NCI-H2081 (cell line): ENCODE measurements at places on chromosomes 4 and X.

DNA sequence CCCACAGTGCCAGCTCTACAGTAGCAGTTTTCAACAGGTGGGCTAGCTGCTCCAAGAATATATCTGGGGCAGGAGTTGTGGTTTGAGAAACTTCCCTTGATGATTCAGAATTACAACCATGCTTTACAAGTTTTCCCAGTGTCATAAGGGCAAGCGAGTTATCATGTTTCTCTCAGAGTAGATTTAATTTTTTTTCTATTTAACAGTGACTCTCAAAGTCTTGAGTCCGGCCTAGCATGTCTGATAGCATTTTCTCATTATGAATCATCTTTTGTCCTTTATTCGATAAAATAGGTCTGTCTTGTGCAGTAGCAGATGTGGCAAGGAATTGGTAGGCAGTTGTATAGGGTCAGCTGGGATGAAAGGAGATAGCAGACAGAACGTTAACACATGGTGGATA lies 62.2 kb upstream of the SPANXD start:
- DNase-seq = no peak

DNA sequence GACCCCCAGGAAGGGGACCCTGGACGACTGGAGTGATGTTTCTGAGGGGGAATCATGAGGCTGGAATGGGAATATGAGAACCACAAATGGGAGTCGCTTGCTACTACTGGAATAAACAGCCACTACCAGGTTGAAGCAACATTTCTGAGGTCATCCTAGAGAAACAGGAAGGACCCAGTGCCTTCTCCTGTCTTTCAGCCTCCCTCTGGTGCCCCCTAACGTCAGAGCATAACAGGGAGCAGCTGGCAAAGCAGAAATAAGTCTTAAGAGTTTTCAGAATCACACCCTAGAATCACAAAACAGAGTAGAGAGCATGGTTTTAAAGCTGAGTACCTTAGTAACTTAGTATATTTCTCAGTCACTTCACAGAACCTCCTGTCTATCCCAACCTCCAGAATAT lies 347.8 kb upstream of the PITX2 start:
- peak; percentile 28 for DNase-seq

GRCh38 chr4:77148078-77148477 lies 8.9 kb upstream of the CCNG2 start:
- DNase-seq = no peak

DNA sequence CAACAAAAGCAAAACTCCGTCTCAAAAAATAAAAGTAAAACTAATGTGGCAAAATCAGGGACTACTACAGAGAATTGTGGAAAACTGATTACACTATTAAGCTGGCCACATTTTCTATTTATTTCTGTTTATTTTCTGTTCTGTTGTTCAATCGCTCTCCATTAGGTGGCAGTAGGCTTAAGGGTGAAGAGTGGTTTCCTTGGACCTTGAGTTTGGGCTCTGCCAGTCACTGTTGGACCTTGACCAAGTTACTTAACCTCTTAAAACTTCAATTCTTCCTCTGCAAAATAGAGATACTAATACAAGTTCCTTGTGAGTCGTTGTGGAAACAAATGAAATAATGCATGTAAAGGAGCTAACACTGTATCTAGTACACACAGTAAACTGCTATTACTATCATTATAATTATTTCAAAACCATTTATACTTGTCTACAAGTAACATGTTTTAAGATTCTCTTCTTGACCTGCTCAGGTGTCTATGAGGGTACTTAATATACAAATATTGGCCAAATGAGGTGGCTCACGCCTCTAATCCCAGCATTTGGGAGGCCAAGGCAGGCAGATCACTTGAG lies 15.2 kb downstream of the HSD17B11 start:
- no peak for DNase-seq

GRCh38 chrX:31606771-31607170 lies 534.9 kb upstream of the FTHL17 start:
- no peak for DNase-seq

GRCh38 chr4:149709640-149710039 lies 106.0 kb downstream of the IQCM start:
- no peak for DNase-seq

GRCh38 chr4:786861-787300 lies 39.0 kb downstream of the CPLX1 start:
- no peak for DNase-seq

GRCh38 chr4:114040319-114041116 lies 61.1 kb upstream of the ARSJ start:
- no peak for DNase-seq

DNA sequence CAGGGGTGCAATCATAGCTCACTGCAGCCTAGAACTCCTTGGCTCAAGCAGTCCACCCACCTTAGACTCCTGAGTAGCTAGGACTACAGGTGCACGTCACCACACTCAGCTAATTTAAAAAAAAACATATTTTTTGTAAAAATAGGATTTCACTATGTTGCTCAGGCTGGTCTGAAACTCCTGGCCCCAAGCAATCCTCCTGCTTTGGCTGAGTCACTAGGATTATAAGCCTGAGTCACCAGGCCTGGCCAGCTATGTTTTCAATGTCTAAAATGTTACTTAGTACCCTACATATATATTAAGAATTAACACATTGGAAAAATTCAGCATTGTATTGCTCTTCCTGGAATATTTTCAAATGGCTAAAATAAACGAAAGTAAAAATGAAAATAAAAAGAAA lies 37.5 kb downstream of the PNPLA4 start:
- DNase-seq = no peak

DNA sequence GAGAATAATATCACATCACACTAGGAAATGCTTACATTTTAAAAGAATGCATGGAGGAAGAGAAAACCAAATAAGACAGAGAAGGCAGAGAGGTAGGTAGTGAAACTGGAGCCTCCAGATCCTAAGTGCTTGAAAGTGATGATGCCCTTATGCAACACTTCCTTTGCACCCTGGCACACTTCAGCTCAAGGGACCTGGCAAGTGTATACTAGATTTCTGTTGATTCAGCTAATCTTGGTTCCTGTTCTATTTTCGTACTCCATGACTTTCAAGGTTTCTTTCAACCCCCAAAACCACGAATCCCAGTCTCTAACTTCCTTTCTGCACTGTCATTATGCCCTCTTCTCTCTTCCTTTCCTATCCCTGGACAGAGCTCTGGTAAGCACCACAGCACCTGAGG lies 36.9 kb upstream of the SH3KBP1 start:
- DNase-seq = no peak

DNA sequence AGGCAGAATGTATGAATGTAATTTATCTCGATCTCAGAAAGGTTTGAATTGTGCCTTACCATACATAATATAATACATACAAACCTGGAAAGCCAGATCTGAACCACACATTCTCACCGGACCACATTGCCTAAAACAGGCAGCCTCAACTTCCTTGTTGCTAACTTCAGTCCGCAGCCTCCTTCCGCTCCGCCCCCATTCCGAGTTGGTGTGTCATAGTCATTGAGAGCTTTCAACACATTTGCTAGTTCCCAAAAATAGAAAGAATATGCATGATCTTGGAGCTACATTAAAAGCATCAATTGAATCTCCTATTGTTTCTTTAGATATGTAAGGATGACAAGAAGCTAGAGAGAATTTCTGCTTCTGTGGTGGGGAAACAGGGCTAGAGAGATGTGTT lies 127.2 kb downstream of the ARHGEF9 start:
- no peak for DNase-seq

DNA sequence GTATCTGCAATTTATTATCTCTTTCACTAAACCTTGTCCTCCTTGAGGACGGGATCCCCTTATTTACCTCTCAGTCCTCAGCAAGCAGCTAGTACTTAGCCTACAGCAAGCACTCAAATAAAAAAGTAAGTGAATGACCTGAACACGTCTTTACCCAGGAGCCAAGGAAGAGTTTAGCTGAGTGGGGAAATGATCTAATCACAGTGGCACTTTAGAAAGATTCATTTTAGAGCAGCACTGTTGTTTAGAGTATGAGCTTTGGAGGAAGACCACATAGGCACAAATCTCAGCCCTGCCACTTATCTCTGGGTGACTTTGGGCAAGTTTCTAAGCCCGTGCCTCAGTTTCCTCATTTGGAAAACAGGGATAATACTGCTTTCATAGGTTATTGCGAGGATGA lies 2.7 kb downstream of the FAM120C start:
- no peak for DNase-seq

- peak; percentile 15 for DNase-seq
Observed at GRCh38 chrX:115562480-115562847, 1.5 kb downstream of the PLS3 start.

GRCh38 chrX:119266364-119266995 lies 30.4 kb downstream of the PGRMC1 start:
- DNase-seq = peak; percentile 39

- DNase-seq = no peak
Observed at GRCh38 chrX:71579136-71579989, 1.1 kb downstream of the GCNA start.

DNA sequence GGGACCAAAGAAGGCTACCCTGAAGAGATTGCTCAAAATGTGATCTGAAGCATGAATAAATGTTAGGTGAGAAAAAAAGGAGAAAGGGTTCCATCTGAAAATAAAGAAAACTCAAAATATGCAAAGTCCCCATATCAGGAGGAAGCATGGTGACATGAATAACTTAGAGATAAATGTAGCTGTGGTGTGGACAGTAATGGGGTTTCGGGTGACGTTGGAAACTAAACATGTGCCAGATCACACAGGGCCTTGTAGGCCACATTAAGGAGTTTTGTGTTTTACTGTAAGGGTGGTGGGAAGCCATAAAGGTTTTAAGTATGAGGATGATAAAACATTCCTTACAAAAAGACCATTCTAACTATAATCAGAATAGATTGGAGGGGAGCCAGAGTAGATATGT lies 40.3 kb upstream of the ACSL4 start:
- DNase-seq = no peak

DNA sequence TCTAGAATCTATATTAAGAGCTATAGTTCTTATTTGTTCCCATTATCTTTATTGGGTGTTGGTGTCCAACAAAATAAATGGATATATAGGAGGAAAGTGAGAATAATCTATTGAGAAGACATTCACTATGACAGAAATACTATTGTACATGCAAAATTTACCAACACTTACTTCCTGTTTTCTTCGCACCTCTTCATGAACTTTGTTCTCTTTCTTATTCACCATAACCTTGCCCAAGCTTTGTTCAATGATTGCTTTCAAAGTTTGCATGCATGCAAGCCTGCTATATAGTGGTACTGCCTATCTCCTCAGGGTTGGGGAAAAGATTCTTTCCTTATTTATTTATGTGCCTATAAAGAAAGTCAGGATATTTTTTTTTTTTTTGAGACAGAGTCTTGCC lies 176.4 kb upstream of the JADE1 start:
- no peak for DNase-seq

DNA sequence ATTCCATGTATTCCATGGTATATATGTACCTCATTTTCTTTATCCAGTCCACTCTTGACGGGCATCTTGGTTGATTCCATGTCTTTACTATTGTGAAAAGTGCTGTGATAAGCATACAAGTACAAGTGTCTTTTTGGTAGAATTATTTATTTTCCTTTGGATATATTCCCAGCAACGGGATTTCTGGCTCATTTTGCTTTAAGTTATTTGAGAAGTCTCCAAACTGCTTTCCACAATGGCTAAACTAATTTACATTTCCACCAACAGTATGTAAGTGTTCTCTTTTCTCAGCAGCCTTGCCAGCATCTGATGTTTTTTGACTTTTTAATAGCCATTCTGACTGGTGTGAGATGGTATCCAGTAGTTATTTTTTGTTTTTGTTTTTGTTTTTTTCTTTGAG lies 17.6 kb upstream of the FAT4 start:
- no peak for DNase-seq

GRCh38 chr4:78569306-78569821 lies 17.8 kb downstream of the ANXA3 start:
- no peak for DNase-seq

DNA sequence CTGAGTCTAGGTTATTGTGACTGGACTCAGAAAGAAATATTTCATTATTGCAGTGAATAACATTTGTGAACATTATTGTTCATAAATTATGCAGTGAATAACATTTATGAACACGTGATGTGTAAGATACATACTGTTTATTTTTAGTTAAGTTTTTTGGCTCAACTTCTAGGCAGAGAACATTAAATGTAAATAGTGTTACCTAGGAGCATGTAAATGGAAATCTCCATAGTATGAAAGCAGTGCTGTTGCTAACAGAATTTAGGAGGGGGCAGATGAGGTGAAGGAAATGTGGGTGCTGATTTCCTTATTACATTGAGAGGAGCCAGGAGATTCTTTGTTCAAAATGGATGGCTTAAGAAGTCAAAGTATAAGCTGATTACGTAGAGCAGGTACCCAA lies 45.0 kb downstream of the HTT start:
- no peak for DNase-seq

DNA sequence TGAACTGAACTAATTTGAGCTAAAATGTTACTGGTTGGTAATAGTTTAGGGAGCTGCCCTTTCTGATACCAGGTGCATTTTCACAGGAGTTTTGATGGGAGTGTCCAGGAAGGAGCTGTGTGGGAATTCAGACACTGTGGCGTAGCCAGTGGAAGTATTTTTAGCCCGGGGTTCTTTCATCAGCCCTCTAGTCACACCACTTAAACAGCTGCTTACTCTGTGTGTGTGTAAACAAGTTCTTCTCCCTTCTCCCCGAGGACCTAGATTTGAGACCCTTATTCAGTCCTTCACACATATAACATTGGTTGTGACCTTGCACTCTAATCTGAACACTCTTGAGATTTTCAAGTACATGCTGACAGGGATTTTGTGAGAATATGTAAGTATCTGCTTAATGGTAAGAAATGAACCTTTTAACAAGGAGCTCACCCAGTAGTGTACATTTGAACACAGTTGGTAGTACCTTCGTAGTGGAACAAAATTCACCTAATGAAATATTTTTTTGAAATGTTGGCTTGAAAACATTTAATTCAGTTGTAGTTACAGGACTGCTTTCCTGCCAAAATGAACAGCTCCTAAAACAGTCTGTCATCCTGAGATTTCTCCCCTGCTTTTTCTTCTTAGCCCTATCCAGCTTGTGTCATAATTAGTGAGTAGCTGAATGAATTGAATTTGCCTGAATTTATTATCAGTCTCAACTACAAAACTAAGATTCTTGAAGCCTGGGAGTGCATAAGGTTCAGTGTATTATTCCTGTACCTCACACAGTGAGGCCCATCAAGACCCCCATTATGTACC lies 61.8 kb downstream of the BMPR1B start:
- no peak for DNase-seq

GRCh38 chr4:23750125-23750524 lies 139.7 kb downstream of the PPARGC1A start:
- DNase-seq = no peak

DNA sequence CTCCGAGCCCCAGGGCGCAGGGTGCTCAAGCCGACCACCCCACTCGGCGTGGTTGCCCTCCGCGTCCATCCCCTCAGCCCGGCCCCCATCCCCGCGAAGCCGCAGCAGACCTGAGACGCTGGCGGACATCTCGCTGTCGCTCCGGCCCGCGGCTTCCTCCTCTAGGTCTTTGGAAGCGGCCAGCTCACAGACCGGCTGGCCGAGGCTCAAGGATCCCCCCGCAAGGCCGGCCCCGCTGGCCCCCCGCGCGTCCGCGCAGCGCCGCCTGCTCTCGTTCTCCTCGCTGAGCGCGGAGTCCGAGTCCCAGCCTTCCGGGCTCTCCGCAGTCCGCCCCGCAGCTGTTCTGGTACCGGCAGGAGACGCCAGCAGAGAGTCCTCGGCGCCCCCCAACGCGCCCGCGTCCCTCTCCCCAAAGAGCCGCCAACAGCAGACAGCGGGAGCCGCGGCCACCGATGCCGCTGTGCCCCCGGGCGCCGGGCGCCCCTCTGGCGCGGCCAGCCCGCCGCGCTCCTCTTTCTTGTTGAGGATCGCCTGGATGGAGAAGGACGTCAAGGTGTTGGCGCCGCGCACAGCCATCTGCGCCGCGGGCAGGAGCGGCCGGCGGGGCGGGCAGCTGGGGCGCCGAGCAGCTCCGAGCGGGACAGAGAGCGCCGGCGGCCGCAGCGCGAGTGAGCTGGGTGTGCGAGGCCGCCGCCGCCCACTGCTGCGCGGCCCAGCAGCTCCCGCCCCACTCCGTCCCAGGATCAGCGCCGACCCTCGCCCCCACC lies at the start of gene NKX3-2:
TSS of gene NKX3-2 (minus strand) at position 670 of the 767 bp plus-strand sequence. CDS start at position 576, 94 bp downstream.
- DNase-seq = peak; percentile 23
